ENCODE measurements at places on chromosomes 2 and 18. TPM values are rescaled to one million over a fixed set of nuclear protein-coding genes. Genes with fewer than 3 reads are reported as not detected.

DNA sequence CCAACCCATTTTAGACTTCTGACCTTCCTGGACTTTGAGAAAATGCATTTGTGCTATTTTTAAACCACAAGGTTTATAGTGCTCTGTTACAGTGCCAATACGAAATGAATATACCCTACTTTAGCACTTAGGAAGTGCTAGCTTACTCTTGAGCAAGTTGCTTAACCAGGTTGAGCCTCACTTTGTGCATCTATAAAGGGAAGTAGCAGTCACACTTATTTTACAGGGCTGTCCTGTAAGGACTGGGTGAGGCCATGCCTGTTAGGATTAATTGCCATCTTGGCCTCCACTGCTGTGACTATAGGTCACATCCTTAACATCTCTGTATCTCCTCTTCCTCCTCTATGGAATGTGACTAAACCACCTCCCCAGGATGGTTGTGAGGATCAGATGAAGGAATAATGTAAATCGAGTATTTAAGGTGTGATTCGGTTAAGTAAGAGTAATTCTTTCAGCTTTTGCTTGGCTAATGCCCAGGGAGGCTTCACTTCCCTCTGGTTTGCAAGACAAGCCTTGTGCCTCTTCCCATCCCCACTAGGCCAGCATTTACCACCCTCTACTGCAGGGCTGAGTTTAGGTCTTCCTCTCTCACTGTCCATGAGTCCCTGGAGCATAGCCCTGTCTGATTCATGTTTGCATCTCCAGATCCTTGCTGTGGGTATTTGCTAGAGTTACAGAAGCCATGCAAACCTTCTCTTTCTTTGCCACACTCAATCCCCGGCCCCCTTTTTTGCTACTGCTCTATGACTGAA, 341.2 kb downstream of the ZNF521 start:
- H3K4me1 ChIP-seq, result no peaks in the 10 kb centered on the region
- DNase-seq, result no peak
- H3K36me3 ChIP-seq, result no peaks in the 10 kb centered on the region
- H3K27ac ChIP-seq, result no peak overlapping the region
- H3K4me3 ChIP-seq, result no peak overlapping the region

DNA sequence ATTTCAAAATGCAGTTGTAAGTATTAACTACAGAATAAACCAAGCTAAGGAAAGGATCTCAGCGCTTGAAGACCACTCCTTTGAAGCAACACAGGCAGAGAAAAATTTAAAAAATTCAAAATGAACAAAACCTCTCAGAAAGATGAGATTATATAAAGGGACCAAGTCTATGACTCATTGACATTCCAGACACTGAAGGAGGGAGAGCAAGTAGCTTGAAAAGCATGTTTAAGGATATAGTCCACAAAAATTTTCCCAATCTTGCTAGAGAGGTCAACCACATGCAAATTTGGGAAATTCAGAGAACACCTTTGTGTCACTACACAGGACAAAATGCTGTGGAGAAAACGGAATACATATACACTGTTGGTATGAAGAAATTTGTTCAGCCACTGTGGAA, 112.6 kb upstream of the MC4R start:
- no peak overlapping the region for H3K27ac ChIP-seq
- H3K4me1 ChIP-seq, result no peaks in the 10 kb centered on the region
- H3K27me3 ChIP-seq, result no peaks in the 10 kb centered on the region

The THSD7B gene
- total RNA-seq, result 4.5 TPM

The TNFRSF11A gene
- total RNA-seq, result 11.0 TPM

DNA sequence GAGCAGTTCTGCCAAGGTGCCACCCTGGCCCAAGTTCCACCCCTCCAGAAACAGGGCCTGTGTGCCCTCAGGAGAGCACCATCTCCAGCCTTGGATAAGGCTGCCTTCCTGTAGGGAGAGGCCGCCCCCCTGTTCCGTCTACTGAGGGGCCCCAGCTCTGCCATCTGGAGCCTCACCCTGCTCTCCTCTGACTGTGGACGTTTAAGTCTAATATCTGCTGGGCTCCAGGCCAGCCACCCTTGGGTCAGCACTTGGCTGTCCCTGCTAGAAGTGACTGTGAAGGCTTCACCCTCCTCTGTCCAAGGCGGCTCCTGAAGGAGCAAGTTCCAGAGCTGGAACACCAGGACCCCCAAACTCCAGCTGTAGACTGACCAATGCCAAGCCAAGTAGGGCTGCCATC, 26.3 kb downstream of the RHOB start:
- peaks cover 6% of the 10 kb centered on the region for H3K4me1 ChIP-seq
- no peaks in the 10 kb centered on the region for H3K27me3 ChIP-seq
- H3K36me3 ChIP-seq, result no peaks in the 10 kb centered on the region
- H3K27ac ChIP-seq, result no peak overlapping the region
- DNase-seq, result no peak
- H3K4me3 ChIP-seq, result no peak overlapping the region

The DSC2 gene
- 59.6 TPM for total RNA-seq

DNA sequence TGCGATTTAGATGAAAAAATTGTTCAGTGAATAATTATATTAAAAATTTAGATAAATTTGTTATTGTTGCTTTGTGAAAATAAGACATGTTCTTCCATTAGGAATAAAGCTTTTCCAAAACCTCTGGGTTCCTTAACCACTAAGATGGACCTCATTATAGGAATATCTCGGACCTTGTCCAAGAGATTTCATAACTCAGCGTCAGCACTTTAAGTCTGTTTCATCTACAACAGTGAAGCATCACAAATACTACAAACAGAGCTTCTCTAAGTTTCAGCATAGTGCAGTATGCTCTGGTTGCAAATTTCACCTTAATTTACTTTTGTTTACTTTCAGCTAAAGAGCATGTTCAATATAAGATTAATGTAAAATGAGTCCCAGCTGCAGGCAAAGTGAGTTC, 150.3 kb downstream of the UBE2E3 start:
- H3K4me3 ChIP-seq, result no peak overlapping the region
- no peaks in the 10 kb centered on the region for H3K36me3 ChIP-seq
- DNase-seq, result no peak
- no peaks in the 10 kb centered on the region for H3K27me3 ChIP-seq

DNA sequence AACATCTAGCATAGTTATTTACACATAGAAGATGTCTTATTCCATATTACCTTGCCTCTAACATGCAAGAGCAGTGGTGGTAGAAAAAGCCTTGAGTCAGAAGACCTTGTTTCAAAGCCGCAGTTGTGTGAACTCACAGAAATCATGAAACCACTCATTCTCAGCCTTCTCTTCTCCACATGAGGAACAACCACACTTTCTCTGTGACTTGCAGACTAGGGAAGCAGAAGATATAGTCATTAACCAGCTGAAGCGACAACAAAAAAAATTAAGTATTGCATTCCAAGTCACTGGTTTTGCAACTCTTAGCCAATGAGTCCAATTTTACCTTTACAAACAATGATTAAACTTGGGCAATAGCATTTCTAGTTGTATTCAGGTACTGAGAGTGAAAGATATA, 19.0 kb downstream of the TWSG1 start:
- no peak overlapping the region for H3K4me3 ChIP-seq
- H3K27ac ChIP-seq, result no peak overlapping the region
- no peak for DNase-seq

DNA sequence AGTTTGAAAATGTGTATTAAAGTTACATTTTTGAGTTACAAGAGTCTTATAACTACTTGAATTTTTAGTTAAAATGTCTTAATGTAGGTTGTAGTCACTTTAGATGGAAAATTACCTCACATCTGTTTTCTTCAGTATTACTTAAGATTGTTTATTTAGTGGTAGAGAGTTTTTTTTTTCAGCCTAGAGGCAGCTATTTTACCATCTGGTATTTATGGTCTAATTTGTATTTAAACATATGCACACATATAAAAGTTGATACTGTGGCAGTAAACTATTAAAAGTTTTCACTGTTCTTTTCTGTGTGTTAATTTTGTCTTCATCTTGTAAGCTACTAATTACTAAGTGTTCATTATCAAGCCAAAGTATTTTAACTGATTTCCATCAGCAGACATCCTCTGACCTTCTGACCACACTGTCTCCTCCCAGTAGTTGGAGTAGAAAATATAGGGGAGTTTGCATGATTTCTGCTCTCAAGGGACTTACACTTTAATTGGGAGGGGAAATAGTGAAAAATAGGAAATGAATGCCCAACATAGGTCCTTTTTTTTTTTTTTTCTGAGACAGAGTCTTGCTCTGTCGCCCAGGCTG, 4.3 kb downstream of the PMAIP1 start:
- H3K4me3 ChIP-seq, result no peak overlapping the region
- no peak for DNase-seq
- peaks cover 3% of the 10 kb centered on the region for H3K4me1 ChIP-seq
- peaks cover 33% of the 10 kb centered on the region for H3K27me3 ChIP-seq
- no peaks in the 10 kb centered on the region for H3K36me3 ChIP-seq

DNA sequence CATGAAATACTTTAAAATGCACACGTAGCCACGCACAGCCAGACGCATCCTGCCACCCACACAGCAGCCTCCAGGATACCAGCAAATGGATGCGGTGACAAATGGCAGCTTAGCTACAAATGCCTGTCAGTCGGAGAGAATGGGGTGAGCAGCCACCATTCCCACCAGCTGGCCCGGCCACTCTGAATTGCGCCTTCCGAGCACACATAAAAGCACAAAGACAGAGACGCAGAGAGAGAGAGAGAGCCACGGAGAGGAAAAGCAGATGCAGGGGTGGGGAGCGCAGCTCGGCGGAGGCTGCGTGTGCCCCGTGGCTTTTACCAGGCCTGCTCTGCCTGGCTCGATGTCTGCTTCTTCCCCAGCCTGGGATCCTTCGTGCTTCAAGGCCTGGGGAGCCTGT, 4.1 kb downstream of the INHBB start:
- H3K4me1 ChIP-seq, result peaks cover 24% of the 10 kb centered on the region
- no peak for DNase-seq
- no peak overlapping the region for H3K4me3 ChIP-seq

- H3K4me1 ChIP-seq, result no peaks in the 10 kb centered on the region
- H3K4me3 ChIP-seq, result no peak overlapping the region
- DNase-seq, result no peak
- no peaks in the 10 kb centered on the region for H3K27me3 ChIP-seq
- H3K27ac ChIP-seq, result no peak overlapping the region
These were observed 40.8 kb upstream of the POTEE start for GRCh38 chr2:131168538-131168937.

The VIT gene
- total RNA-seq, result 0.33 TPM

The DUSP19 gene
- 3.3 TPM for total RNA-seq

DNA sequence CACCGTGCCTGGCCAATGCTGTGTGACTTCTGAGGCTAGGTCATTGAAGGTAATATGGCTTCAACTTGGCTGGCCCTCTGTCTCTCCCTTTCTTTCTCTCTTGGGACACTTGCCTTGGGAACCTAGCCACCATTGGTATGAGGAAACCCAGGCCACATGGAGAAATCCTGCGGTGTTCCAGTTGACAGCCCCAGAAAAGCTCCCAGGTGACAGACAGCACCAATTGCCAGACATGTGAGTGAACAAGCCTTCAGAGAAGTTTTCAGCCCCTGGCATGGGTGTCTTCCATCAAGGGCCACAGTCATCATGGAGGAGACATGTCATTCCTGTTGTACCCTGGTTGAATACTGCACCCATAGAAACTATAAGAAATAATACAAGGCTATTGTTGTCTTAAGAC, 186.6 kb downstream of the RAB3GAP1 start:
- no peak overlapping the region for H3K4me3 ChIP-seq
- H3K36me3 ChIP-seq, result no peaks in the 10 kb centered on the region
- H3K27me3 ChIP-seq, result no peaks in the 10 kb centered on the region
- H3K27ac ChIP-seq, result no peak overlapping the region
- no peaks in the 10 kb centered on the region for H3K4me1 ChIP-seq

The DHRS9 gene
- total RNA-seq, result 1.1 TPM

- H3K4me3 ChIP-seq, result no peak overlapping the region
- H3K27me3 ChIP-seq, result peaks cover 12% of the 10 kb centered on the region
- no peaks in the 10 kb centered on the region for H3K4me1 ChIP-seq
These were observed 125.5 kb upstream of the SIX2 start for GRCh38 chr2:45134726-45135125.

The SOS1 gene
- 34.6 TPM for total RNA-seq

DNA sequence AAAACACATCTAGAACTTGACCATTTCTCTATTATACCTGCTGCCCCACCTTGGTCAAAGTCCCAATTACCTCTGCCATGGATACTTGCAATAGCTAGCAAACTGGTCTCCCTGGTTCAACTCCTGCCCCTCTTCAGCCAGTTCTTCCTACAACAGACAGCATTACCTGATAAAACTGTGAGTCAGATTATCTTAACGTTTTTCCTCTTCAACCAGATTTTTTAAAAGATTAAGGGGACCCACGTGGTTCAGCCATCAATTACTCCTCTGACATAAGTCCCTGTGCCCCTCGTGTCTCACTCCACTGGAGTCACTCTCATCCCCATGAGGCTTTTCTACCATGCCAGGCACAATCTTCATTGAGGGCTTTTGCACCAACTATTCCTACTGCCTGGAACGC, 5.3 kb upstream of the ARHGAP15 start:
- H3K36me3 ChIP-seq, result no peaks in the 10 kb centered on the region
- no peak overlapping the region for H3K27ac ChIP-seq
- no peak overlapping the region for H3K4me3 ChIP-seq
- no peaks in the 10 kb centered on the region for H3K4me1 ChIP-seq
- DNase-seq, result no peak

DNA sequence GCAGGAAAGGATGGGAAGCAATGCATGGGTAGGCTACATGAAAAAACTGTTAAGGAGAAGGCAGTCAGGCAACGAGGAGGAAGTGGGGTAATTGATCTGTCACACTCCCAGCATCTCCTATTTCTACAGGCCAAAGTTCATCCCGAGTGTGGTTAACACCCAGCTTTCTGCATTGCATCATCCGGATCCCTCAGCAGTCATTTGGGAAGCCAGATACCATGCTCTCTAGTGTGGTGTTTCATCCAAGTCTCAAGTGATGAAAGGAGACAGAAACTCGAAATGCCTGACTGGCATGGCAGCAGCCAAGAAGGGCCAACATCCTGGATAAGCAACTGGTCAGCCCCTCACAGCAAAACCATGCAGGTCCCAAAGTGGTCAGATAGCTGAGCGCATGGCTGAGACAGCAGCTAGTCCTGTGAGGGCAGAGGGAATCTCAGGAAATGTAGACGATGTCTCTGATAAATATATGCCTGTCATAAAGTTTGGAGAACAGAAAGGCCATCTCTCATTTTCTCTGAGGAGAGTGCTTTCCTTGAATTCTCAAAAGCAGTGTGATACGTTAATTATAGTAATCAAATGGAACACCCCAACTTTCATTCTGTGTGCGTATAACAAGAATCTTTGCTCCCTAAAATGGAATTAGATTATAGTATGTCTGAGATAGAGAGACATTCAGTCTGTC, 24.8 kb upstream of the HNRNPA3 start:
- no peak overlapping the region for H3K4me3 ChIP-seq
- no peaks in the 10 kb centered on the region for H3K36me3 ChIP-seq
- peak overlapping the region; percentile 81 for H3K27ac ChIP-seq
- H3K4me1 ChIP-seq, result peaks cover 8% of the 10 kb centered on the region

Data from hepatocyte (in vitro differentiated cells).